ENCODE measurements at places on chromosomes 11 and 22.
A peak's percentile ranks its signal among the peaks of the same experiment; 100 is the strongest.

DNA sequence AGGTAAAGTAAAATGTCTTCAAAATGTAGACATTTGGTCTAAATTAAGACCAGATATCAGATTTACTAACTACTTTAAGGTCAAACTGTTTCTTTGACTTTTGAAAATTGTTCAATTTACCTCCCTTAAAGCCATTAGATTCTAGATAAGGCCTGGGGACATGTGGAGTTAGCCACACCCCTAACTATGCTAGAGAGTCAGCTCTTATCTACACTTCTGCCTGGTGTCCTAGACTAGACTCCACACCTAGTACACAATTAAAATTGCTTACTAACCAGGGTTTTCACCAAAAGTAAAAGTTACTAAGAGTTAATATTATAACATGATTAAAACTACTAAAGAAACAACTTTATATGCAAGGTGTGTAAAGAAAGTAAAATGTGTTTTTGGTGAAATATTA lies 43.6 kb upstream of the DBX1 start:
- no peak for DNase-seq

- DNase-seq: peak; percentile 33
Observed at GRCh38 chr11:114154271-114155047, 94.9 kb downstream of the ZBTB16 start.

GRCh38 chr11:121670805-121671282 lies 218.1 kb upstream of the SORL1-AS1 start:
- DNase-seq: no peak

GRCh38 chr11:128890543-128891368 lies at the start of gene KCNJ5:
TSS of gene KCNJ5 (plus strand) at chr11:128891356. CDS start at chr11:128911274, 19,918 bp downstream.
- peak; percentile 63 for DNase-seq

GRCh38 chr11:24963852-24964251 lies 467.0 kb downstream of the LUZP2 start:
- no peak for DNase-seq

- no peak for DNase-seq
Observed at GRCh38 chr22:43363315-43364168, 20.4 kb upstream of the SCUBE1 start.

DNA sequence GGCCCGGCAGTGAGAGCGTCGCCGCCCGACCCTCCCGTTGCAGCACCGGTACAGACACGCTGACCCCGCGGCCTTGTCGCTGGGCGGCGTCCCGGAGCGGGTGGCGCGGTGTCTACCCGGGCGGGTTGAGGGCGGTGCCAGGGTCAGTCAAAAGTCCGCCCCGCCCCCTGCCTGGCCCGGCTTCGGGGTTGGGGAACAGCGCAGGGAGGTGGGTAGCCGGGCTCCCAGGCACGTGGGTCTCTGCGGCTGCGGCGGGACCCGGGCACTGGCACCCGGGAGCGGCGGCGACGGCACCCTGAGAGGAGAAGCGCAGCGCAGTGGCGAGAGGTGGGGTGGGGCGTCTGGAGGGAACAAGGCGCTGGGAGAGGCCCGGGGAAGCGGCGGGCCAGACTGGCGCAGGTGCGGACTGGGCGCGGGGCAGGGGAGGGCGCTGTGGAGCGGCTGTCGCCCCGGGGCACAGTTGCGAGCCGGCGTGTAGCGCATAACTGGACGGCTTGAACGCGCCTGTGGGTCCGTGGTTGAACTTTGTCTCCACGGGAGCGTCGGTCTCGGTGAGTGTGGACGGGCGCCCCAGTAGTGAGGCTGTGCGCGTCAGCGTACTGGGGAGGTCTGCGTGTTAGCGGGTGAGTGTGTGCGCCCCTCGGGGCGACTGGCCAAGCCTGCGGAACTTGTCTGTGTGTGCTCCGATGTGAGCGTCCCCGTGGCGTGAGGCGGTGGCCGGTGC lies at the start of gene P2RY2:
P2RY2 (plus strand) TSS at position 176 of the 724 bp plus-strand sequence. CDS start 15,879 bp downstream, outside the sequence.
- DNase-seq: peak; percentile 72

- no peak for DNase-seq
Observed at GRCh38 chr11:7515447-7515886, 1.7 kb downstream of the PPFIBP2 start.

GRCh38 chr11:12354750-12355545 lies 22.4 kb upstream of the PARVA start:
- no peak for DNase-seq

GRCh38 chr22:44163536-44163935 lies 17.2 kb upstream of the PARVG start:
- no peak for DNase-seq

DNA sequence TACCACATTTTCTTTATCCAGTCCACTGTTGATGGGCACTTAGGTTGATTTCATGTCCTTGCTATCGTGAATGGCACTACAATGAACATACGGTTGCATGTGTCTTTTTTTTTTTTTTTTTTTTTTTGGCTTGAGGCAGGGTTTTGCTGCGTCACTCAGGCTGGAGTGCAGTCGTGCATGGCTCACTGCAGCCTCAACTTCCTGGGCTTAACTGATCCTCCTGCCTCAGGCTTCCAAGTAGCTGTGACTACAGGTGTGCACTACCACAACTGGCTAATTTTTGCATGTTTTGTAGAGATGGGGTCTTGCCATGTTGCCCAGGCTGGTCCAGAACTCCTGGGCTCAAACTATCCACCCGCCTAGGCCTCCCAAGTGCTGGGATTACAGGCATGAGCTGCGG lies 1.5 kb upstream of the CCDC90B start:
- no peak for DNase-seq

DNA sequence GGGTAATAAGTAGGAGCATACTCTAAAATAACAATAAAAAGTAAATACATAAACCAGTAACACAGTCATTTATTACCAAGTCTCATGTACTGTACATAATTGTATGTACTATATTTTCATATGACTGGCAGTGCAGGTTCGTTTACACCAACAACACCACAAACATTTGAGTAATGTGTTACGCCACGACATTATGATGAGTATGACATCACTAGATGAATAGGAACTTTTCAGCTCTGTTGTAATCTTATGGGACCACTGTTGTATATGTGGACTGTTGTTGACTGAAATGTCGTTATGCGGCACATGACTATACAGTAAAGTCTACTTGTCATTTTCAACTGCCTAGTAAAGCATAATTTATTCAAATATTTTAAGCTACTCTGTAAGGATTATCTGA lies 18.6 kb downstream of the KIF18A start:
- no peak for DNase-seq

DNA sequence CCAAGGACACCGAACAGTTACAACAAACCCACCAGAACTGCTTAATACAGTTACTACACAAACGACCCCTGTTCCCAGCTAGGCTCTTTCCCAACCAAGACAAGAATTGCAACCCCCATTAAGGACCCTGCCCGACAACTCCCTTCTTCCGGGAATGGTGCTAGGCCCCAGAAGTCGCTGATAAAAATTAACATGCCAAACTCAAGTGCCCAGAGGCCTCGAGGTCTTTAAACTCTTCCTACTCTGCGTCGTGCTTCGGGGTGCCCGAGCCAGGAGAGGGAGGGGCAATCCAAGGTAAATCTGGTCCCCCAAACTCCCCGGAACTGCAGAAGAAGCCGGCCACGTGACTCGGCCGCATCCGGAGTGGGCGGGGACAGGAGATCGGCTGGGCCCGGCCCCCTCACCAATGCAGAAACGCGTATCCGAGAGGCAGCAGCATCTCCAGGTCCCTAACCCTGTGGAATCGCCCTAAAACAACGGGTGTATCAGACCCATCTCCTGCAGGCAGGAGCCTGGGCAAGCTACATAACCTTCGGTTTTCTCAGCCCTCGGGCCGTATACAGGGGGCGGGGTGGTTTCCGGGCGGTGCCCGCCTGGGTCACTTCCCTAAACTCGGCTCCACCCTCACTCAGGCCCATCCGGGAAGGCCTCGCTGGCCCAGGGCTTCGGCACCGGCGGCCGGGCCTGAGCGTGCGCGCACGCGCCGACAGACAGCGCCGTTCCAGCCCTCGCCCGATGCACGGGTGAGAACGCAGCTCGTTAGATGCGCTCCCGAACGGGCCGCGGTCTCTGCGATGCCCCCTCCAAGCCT lies 1.1 kb downstream of the CFL1 start:
- DNase-seq: peak; percentile 87

- no peak for DNase-seq
Observed at GRCh38 chr22:41284465-41284864, 1.5 kb downstream of the RANGAP1 start.

- DNase-seq: peak; percentile 60
Observed at GRCh38 chr11:111378861-111379601, at the start of gene POU2AF1. TSS of gene POU2AF1 (minus strand) at chr11:111379275. CDS start at chr11:111379177, 98 bp downstream.

- DNase-seq: no peak
Observed at GRCh38 chr11:122348659-122349409, 232.8 kb upstream of the BLID start.

DNA sequence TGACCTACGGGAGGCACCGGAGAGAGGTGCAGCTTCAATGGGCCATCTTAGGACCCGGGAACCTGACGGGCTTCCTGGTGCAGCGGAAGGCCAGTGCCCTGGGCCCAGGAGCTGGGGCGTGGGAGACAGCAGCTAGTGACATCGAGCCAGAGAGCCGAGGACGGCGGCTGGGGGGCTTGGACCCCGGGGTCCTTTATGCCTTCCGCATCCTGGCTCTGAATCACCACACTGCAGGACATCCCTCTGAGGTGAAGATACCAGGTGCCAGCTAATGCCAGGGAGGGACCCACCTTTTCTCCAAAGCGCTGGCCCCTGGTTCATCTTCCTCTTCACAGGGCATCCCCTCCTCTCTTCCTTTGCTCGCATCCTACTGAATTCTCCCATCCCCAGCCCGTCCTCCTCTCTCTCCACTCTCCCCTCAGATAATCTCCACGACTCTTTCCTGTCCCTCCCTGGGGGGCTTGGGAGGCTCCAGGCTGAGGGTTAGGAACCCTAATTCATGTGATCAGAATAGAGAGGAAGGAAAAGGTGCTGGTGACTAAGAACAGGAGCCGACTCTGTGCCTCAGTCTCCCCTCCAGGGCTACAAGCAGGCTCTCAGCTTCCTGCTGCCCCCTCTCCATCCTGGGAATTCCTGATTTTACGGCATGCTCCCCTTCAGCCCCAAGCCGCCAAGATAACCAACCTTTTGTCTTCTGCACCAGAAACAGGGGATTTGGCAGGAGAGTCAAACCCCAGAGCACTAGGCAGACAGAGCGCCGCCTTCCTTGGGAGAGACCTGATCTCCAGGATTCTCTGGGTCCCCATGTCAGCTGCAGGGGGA lies 8.5 kb downstream of the VSIG10L2 start:
- DNase-seq: no peak

- peak; percentile 95 for DNase-seq
Observed at GRCh38 chr22:19066531-19067271, 55.5 kb downstream of the DGCR2 start.

DNA sequence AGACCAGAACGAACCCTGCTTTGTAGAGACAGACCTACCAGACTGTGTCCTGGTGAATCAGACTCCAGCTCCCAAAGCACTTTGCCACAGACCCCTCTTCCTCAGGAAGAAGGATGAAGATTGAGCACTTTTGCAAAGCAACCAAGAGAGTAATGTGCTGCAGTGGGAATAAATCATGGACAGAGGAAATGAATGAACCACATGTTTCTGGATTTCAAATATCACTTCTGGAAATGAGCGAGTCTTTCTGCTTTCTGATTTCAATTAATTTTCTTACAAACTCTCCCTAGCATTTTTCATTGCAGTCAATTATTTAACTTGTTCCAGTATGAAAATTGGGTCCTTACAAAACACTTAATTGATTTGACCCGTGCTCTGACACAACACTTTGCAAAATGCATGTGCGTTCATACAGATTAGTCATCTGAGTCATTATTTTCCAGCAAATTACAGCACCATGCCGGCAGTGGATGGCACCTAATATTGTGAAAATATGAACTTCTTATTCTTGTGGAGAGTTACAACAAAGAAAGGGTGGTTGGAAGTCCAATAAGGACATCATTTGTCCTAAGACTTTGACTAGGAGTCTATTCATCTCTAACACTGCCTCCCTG lies 315.9 kb upstream of the CCDC90B start:
- DNase-seq: no peak

- DNase-seq: peak; percentile 68
Observed at GRCh38 chr11:66326261-66327111, 9.6 kb upstream of the CD248 start.

DNA sequence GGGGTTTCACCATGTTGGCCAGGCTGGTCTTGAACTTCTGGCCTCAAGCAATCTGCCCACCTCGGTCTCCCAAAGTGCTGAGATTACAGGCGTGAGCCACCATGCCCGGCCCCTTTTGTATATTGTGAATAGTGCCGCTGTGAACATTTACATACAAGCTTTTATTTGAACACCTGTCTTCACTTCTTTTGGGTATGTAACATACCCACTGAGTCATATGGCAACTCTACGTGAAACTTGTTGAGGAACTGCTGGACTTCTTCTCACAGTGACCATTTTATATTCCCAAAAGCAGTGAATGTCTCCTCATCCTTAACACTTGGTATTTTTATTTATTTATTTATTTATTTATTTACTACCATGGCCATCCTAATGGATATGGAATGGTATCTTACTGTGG lies 3.9 kb upstream of the SCT start:
- DNase-seq: no peak

- DNase-seq: no peak
Observed at GRCh38 chr22:23695571-23696325, 4.9 kb downstream of the RGL4 start.

Data from GM03348 (cell line).